Activated naive CD4-positive, alpha-beta T cell treated with anti-CD3 and anti-CD28 coated beads, Interleukin-2, amount 50 U/mL, for 72 hours (primary cell): ENCODE measurements at places on chromosomes 3 and 15. TPM values are rescaled to one million over a fixed set of nuclear protein-coding genes. Genes with fewer than 3 reads are reported as not detected.

The GOLGA8H gene
- 0.20 TPM for total RNA-seq

The SYNPR gene
- not detected for total RNA-seq

The ZNF35 gene
- total RNA-seq, result 3.5 TPM

- DNase-seq, result no peak
Measured at GRCh38 chr15:42549032-42549491, 424 bp downstream of the HAUS2 start.

DNA sequence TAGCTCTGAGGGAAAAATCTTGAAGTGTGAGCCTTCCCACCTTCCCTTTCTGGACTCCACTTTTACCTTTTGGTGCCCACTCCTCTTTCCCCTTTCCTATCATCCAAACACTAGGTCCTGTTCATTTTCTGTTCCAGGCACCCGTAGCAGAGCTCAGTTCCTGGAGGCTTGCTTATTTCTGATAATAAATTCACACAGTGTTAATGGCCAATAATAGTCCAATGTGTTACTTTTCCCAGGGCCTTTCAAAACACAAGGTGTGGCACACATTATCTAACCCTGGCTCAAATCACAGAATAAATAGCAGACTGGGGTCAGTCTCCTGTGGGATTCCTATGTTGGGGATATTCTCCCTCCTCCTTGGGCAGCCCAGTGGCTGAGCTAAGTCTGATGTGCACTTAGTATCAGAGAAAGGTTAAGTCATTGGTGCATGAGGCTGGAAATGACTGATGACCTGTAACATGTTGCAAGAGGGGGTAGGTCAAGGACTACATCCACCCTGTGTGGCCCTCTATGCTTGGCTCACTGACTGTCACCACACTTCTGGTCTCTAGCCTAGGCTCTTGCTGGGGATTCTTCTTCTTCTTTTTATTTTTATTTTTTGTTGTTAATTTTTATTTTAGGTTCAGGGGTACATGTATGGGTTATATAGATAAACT is 43.7 kb upstream of the ROPN1 start:
- no peak for DNase-seq

The LIPH gene
- not detected for total RNA-seq

DNA sequence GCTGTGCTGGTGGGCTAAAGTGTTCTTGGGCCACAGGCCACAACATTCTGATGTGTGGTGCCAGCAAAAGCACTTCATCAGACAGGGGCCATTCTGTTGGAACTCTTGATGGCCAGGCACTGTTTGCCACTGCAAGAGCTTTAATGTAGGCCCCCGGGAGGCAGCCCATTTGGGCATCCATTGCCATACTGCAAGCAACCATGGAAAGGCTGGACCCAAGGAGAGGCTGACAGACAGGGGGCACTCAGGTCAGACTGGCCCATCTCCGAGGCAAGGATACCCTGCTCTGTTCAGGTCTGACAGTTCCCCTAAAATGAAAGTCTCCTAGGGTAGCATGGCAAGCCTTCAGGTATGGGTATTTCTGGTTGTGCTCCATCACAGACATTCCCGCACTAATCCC is 64.2 kb downstream of the FAM227B start:
- DNase-seq, result no peak

GRCh38 chr3:15610082-15610759 is 8.7 kb downstream of the BTD start:
- no peak for DNase-seq

The CDC25A gene
- total RNA-seq, result 37.6 TPM

The FOXB1 gene
- total RNA-seq, result not detected

GRCh38 chr3:129353589-129353941 is 74.9 kb downstream of the EFCAB12 start:
- no peak for DNase-seq

DNA sequence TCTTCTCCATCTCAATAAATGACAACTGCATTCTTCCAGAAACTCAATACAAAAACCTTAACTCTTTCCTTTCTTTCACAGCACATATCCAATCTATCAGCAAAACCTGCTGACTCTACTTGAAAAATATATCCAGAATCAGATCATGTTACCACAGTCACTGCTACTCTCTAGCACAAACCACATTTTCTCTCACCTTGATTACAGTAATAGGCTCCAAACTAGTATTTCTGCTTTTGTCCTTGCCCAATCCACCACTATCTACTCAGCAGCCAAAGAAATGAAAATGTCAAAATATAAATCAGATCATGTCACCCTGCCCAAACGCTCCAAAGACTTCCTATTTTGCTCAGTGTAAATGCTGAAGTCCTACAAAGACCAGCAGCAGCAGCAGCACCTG is 15.2 kb downstream of the TMCC1 start:
- no peak for DNase-seq

The CYB561D2 gene
- total RNA-seq, result 18.1 TPM

DNA sequence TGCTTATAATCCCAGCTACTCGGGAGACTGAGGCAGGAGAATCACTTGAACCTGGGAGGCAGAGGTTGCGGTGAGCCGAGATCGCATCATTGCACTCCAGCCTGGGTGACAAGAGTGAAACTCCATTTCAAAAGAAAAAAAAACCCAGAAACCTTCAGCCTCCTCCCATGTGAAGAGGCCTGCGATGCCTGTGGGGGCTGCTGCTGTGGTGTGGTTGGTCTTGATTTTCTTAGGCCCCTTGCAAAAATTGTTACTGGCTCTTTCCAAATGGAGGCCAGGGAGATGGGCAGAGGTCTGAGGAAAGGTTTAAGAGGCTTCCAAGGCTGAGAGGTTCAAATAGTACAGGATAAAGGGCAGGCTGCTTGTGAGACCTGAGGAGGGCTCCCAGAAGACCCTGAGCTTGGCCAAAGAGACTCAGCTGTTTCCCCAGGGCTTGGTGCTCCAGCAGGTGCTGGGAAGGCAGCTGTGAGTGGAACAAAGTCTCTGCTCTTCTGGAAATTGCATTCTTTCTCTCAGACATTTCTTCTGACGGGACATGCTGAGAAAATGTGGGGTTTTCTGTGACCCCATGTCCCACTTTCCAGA is 18.4 kb downstream of the GCSAM start:
- DNase-seq, result no peak

The PLA2G4F gene
- not detected for total RNA-seq

- DNase-seq, result no peak
Measured at GRCh38 chr3:69005791-69006482, 7.5 kb downstream of the EOGT start.

GRCh38 chr3:56370991-56371775 is 97.1 kb downstream of the ERC2 start:
- no peak for DNase-seq

The BMF gene
- 11.6 TPM for total RNA-seq

DNA sequence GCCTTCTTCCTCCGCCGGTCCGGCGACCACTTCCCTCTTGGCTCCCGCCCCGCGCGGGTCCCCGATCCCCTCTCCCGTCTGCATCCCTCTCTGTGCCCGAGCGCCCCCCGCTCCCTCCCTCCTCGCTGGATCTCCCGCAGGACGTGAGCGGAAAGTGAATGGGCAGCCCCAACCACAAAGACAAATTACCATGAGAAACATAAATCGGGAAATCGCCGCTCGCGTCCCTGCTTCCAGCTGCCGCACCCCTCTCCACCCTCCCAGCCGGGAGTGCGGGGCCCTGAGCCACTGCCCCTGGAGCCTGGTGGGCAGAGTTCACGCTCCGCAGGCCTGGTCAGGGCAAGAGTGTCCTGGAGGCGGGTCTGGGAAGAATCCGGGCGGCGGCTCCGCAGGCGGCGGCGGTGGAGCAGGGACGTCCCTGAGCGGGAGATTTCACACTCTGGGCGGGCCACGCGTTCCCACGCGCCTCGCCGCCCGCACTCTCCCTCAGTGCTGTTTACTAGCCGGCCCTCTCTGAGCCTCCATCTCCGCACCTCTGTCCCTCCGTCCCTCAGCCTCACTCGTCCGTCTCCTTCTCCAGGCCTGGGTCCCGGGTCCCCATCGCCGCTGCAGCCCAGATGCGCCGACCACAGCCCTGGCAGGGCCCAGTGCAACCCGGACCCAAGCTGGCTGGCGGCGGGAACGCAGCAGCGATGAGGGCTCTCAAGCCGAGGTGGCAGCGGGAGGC is 835 bp downstream of the SEMA5B start:
- DNase-seq, result no peak

The MYO5C gene
- total RNA-seq, result 1.0 TPM

The FBXW12 gene
- not detected for total RNA-seq
